ENCODE measurements at places on chromosomes 7 and 10.
A peak's percentile ranks its signal among the peaks of the same experiment; 100 is the strongest.

DNA sequence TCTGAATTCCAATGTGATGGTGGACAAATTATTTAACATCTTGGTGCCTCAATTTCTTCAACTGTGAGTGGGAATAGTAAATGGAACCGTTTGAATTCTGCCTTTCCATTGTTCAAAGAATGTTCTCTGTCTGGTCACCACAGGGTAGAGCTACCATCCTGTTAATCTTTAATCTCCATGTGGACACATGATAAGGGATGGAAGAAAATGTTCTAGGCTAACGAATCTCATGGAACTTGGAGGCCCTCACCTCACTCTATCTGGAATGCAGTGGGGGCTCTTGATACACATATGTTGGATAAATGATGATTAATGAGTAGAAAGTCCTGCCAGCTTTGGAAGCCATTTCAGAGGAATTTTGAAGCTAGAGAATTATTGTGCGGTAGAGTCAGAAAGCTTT lies 118.5 kb upstream of the HABP2 start:
- no peak for DNase-seq

- no peak for DNase-seq
Observed at GRCh38 chr7:87858417-87859100, 17.6 kb downstream of the SLC25A40 start.

GRCh38 chr7:2405201-2405600 lies 1.8 kb downstream of the CHST12 start:
- DNase-seq, result no peak

- no peak for DNase-seq
Observed at GRCh38 chr7:111205251-111205650, 114.3 kb downstream of the LRRN3 start.

DNA sequence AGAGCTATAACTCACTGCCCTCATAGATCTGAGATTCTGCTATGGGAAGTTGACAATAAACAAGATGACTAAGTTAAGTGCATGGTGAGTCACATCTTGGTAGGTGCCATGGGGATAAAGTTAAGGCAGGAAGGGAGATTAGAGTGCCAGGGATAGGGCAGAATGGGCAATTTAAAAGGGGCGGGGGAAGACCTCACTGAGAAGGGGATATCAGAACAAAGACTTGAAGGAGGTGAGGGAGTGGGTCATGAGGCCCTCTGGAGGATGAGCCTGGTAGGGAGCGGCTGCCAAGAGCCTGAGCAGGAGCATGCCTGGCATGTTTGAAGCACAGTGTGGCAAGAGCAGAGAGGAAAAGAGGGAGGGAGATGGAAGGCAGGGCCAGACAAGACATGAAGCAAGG lies 34.8 kb upstream of the INMT start:
- DNase-seq, result no peak

DNA sequence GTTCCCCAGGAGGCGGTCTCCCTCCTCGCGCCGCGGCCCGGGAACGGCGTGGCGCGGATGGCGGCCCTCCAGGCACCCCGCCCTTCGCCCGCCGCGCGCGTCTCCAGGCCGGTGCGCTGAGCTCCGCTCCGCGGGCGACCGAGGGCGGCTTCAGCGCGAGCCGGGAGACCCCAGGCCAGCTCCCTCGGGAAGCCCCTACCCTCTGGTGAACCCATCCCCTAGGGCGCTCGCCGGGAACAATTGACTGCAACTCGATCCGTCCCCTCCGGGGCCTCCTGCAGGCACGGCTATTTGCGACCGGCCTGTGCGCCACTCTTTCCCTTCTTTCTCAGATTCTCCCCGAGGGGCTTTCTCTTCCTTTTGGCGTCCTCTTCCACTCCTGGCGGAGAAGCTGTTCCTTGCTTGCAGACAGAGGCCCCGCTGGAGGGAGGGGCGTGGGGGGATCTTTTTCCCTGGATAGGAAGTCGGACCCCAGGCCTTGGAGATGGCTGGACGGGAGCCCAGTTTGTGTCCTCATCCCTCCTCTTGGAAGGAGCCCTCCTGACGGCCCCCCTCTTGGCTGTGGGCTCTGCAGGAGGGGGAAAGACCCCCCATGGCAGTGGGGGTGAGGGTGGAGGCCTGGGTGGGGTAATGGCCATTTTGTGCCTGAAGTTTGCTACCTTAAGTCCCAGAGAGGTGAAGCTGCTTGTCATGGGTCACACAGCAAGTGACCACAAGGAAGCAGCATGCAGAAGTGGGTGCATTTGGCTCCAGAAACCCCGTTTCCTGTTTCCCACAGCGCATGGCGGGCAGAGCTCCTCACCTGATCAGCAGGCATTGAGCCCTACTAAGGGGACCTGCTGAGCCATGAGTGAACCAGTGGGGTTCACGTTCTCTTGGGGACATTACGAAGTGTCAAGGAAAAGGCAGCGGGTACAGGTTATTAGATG lies 171.2 kb upstream of the TNRC18 start:
- DNase-seq, result no peak

- no peak for DNase-seq
Observed at GRCh38 chr10:64037071-64037661, 516.0 kb downstream of the REEP3 start.

DNA sequence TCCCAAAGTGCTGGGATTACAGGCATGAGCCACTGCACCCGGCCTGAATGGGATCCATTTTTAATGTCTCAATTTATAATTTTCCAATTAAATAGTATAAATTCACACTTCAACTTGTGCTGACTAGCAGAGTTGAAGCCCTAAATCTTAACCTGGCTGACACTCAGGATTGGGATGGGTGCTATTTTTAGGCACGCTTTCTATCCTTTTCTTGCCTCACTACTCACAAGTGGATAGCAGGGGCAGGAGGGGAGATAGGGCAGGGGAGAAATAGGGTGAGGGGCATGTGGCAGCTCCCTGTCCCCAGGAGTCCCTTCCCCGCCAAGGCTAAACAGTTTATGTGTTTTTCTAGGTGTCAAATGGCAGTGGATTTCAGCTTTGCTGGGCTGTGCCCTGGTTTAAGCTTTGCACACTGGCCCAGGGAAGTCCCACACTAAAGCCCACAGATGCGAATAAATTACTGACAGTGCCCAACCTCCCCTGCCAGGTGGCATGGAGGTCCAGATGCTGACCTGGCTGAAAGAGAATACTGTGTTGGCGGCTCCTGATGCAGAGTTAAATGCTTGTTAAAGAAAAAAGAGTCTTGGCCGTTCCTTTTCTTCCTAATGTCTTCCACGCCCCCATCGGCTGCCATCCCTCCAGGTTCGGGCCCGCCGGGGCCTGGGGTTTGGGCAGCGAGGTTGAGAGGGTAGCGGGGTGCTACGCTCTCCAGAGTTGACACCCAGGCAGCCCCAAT lies 36.2 kb upstream of the EFCAB10 start:
- DNase-seq, result no peak

GRCh38 chr10:117533507-117534281 lies 8.9 kb upstream of the EMX2 start:
- no peak for DNase-seq

- DNase-seq, result no peak
Observed at GRCh38 chr7:130689683-130690082, 3.3 kb upstream of the TSGA13 start.

GRCh38 chr7:150337659-150338081 lies 3.8 kb downstream of the RARRES2 start:
- no peak for DNase-seq

DNA sequence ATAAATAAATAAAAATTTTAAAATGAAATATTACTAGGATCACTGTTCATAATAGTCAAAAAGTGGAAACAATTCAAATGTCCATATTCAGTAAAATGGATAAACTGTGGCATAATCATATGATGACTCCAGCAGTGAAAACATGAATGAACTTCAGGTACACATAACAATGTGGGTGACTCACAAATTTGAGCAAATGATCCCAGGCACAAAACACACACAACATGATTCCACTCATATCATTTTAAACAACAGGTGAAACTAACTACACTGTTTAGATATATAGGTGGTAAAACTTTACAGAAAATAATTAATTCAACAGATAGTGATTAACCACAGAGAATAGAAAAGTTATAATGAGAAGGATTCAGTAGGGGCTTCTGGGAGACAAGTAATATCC lies 14.7 kb upstream of the SAMD8 start:
- DNase-seq, result no peak

GRCh38 chr7:82007315-82007714 lies 237.5 kb upstream of the HGF start:
- DNase-seq, result no peak

DNA sequence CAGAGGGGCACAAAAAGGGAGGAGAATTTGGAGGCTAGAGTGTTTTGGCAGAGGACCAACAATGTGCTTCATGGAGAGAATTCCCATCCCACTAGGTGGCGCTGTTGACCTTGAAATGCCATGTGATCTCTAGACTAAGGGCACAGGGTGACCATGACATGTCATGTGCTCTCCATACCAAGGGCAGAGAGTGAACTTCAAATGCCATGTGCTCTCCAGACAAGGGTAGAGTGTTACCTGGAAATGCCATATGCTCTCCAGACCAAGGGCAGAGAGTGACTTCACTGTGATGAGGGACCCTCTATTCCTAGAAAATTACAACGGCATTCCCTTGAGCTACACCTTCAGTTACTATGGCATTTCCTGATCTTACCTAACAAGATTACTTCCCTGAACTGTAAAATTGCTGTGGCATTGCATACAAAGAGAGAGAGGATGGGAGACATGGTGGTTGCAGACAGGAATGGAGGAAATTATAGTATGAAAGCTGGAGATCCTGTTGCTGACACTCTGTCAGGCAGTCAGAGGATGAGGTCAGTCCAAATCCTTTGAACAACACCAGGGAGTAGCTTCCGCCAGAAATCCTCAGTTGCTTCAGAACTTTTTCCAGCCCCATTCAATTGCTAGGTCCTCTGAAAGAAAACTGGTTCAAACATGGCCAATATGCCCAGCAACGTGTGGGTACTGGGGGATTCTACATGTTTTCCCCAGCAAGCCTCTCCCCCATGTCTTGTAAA lies 60.9 kb upstream of the ACSM6 start:
- peak; percentile 18 for DNase-seq

GRCh38 chr10:52226197-52226847 lies 87.8 kb upstream of the DKK1 start:
- no peak for DNase-seq

- no peak for DNase-seq
Observed at GRCh38 chr7:76196786-76197185, 4.9 kb upstream of the SRRM3 start.

GRCh38 chr7:128894101-128894440 lies 16.4 kb downstream of the KCP start:
- DNase-seq, result no peak

DNA sequence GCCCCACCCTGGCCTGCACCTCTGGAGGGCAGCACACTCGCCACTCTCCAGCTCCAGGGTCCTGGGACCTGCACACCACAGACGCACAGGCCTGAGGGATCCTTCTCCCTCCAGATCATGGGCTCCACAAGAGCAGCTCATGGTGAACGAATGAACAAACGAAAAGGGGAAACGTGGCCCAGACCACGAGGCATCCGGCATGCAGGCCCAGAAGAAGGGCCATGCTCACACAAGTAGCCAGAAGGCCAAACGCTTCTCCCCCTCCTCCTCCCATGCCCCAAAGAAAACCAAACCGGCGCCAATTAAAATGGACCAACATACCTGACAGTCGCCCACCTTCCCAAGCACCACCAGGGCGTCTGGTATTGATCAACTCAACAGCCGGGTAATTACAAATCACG lies 30.4 kb downstream of the MAD1L1 start:
- no peak for DNase-seq

DNA sequence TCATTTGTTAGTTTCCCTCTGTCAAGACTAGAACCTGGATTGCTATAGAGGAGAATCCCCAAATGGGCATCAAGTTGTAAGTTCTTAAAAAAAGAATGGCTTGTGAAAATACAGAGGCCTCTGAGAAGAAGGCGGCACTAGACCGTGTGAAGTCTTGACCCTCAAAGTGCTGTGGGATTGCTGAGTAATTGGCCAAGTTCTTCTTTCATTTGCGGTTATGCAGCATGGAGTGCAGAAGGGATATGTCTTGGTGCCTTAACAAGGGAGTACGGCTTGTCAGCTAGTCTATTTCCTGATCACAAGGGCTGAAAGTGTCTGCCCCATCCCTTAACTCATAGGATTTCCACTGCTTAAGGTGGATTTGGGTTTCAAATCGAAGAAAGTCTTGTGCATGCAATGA lies 81.2 kb downstream of the MKX start:
- no peak for DNase-seq

GRCh38 chr10:28254290-28254985 lies 48.4 kb downstream of the MPP7 start:
- no peak for DNase-seq

DNA sequence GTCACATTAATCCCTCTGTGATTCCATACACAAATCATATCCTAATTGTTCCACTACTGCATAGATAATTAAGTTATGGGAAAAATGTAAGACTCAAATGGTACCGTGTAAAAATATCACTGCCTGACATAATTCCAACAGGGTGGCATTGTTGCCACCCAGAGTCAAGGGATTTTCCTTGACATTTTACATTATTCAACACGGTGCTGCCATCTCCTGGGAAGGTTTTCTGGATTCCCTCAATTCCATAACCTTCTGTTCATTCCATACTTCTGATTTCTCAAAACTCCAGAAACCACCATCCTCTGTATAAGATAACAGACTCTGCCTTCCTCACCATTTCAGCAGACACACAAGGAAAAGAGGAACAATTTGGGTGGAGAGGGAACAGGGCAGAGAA lies 495.9 kb downstream of the XPNPEP1 start:
- DNase-seq, result no peak

GRCh38 chr7:123998921-123999320 lies 33.9 kb downstream of the TMEM229A start:
- DNase-seq, result no peak

DNA sequence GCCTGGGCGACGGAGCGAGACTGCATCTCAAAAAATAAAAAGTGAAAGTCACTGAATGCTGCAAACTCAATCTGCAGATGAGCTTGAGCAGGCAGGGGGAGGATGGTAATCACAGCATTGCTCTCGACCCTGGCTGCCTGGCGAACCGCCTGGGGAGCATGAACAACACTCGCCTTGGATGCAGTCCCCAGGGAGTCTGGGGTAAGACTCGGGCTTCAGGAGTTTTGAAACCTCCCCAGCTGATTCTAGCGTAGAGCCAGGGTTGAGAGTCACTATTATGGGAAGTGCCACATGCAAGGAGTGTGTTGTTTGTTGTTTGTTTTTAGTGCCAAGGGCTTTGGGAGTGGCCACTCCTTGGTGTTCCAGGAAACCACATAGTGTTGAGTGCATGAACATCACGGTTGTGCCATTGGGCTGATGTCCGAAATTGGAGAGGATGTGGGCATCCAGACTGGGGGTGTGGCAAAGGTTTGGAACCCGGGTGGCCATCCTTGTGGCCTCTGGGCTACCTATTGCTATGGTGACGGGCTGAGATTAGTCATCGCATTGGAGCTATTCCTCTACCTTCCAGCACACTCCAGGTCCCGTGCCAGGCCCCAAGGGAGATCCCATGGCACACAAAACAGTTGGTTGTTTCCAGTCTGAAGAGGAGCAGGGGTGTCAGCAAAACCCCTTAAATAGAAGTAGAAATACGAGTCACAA lies 92.6 kb downstream of the RGS10 start:
- DNase-seq, result no peak

GRCh38 chr7:121931149-121931902 lies 58.4 kb downstream of the PTPRZ1 start:
- DNase-seq, result no peak

All from stimulated activated CD8-positive, alpha-beta memory T cell treated with anti-CD3 and anti-CD28 coated beads, Interleukin-15, amount 100 ng/mL, for 4 hours (primary cell).